ENCODE measurements at places on chromosomes 4 and X.

- DNase-seq: no peak
These were observed 160.7 kb upstream of the PCDH7 start for GRCh38 chr4:30559481-30559880.

DNA sequence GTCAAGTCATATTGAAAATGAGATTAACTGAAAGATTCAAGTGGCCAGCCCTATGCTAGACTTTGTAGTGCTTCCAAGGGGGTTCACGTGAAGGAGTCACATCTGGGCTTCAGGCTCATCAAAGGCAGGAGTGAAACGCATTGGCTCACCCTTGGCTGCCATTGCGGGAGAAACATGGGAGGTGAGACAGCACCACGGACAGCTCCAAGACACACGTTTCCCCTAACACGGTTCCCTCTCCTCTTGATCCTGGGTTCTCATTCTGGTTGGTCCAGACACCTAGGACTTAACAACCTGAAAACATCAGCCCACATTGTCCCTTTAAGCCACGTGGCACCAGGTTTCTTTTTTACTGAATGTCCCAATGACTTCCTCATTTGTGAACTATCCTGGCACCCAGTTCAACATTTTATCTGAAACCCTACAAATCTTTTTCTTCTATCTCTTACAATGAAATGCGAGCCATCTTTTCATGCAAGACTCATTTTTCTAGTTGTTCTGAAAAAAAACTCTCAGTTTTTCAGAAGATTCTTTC lies 279.0 kb upstream of the VCX3A start:
- DNase-seq: no peak

- no peak for DNase-seq
These were observed 387.9 kb downstream of the ARHGAP24 start for GRCh38 chr4:85862896-85863295.

GRCh38 chrX:26649534-26649933 lies 433.6 kb downstream of the MAGEB5 start:
- DNase-seq: no peak

GRCh38 chrX:109347632-109348031 lies 134.3 kb downstream of the GUCY2F start:
- DNase-seq: peak; percentile 72

DNA sequence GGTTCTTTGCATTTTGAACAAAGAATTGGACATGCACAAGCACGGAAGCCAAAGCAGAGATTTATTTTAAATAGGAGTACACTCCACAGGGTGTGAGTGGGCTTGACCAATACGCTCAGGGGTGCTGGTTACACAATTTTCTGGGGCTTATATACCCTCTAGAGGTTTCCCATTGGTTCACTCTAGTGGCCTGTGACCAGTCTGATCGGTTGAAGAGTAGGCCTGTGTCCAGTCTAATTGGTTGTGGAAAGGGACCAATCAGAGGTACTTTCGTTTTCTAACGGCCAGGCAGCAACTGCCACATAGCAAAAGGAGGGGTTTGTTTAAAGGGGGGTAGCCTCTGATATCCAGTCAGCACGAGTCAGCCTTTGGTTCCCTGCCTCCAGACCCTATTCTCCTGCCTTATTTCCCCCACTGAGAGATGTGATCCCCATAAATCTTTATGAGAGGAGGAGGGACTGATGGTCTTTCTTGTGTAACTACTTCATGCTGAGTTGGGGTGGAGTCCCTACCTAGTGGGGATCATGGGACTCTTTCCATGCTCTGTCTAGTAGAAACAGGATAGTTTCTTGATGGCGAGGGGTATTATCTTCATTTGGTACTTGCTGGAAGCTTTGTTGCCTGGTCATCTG lies 11.3 kb upstream of the AREG start:
- no peak for DNase-seq
